Psoas muscle (tissue), 8 donors: ENCODE measurements at places on chromosomes 2 and 18. TPM values are rescaled to one million over a fixed set of nuclear protein-coding genes. Genes with fewer than 3 reads are reported as not detected.

The TBC1D8 gene
- total RNA-seq, result 89.1 TPM

The ADAM23 gene
- 6.4 TPM for total RNA-seq

The ABCG5 gene
- not detected for total RNA-seq

The ADD2 gene
- 0.86 TPM for total RNA-seq

GRCh38 chr18:72261590-72261989, 282.6 kb downstream of the CBLN2 start:
- DNase-seq, result no peak
- no peak overlapping the region for H3K4me3 ChIP-seq
- H3K27me3 ChIP-seq, result no peaks in the 10 kb centered on the region
- H3K36me3 ChIP-seq, result no peaks in the 10 kb centered on the region
- no peak overlapping the region for H3K27ac ChIP-seq
- H3K4me1 ChIP-seq, result no peaks in the 10 kb centered on the region

DNA sequence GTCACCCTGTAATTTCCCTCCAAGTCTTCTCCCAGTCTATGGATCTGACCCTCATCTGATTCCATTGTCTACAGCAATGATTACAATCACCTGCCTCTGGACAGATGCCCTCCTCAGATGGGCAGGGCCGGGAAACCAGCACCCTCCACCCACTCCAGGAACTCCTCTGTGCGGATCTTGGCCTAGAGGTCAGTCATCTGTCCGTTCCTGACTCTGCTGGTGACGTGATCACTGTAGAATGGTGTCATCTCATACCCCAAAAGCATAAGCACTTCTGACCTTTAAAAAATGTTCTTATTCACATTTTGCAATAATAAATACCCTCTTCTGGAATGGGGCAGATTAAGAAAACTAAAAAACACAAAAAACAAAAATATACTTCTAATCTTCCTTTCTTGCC, 29.5 kb upstream of the BZW1 start:
- DNase-seq, result no peak
- H3K27ac ChIP-seq, result no peak overlapping the region
- H3K4me3 ChIP-seq, result no peak overlapping the region
- no peaks in the 10 kb centered on the region for H3K27me3 ChIP-seq

DNA sequence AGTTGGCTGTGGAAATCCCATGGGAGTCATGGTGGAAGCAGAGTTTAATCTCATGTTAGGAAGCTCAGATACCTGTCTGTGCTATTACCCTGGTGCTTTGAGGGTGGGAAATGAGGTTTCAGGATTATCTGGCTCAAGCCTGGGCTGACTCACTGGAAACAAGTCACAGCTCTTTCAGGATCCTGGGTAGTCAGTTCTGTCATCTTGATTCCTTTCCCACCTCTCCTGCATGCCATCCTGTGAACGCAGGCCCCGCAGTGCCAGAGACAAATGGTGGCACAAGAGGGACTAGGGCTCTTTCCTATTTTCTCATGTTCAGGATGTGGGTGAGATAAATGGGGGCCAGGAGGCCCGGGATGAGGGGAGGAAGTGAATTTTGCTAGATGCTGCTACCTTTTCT, 3.7 kb upstream of the FAM136A start:
- no peaks in the 10 kb centered on the region for H3K27me3 ChIP-seq
- H3K27ac ChIP-seq, result no peak overlapping the region
- H3K4me3 ChIP-seq, result no peak overlapping the region
- H3K36me3 ChIP-seq, result peaks cover 2% of the 10 kb centered on the region
- DNase-seq, result no peak

GRCh38 chr2:1010415-1010930, 59.8 kb downstream of the SNTG2 start:
- no peak overlapping the region for H3K27ac ChIP-seq
- no peaks in the 10 kb centered on the region for H3K4me1 ChIP-seq
- no peak for DNase-seq
- H3K4me3 ChIP-seq, result no peak overlapping the region
- no peaks in the 10 kb centered on the region for H3K27me3 ChIP-seq
